ENCODE measurements at places on chromosomes 11 and 22.

- DNase-seq = peak; percentile 62
Observed at GRCh38 chr11:35088676-35089075, 50.3 kb upstream of the CD44 start.

DNA sequence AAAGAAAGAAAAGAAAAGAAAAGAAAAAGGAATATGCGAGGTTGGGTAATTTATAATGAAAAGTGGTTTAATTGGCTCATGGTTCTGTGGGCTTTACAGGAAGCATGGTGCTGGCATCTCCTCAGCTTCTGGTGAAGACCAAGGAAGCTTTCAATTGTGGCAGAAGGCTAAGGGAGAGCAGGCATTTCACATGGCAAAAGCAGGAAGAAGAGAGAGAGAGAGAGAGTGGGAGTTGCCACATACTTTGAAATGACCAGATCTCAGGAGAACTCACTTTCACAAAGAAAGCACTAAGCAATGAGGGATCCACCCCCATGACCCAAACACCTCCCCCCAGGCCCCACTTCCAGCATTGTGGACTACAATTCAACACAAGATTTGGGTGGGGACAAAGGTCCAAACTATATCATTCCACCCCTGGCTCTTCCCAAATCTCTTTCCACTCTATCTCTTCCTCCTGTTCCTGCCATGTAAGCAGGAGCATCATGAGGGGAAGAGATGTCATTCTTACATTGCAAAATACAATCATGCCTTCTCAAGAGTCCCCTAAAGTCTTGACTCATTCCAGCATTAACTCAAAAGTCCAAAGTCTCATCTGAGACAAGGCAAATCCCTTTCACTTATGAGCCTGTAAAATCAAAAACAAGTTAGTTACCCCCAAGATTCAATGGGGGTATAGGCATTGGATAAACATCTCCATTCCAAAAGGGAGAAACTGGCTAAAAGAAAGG lies 38.9 kb downstream of the LINC01488 start:
- no peak for DNase-seq

GRCh38 chr11:61164606-61165424 lies 3.6 kb upstream of the VPS37C start:
- DNase-seq = no peak

- no peak for DNase-seq
Observed at GRCh38 chr11:27287205-27287604, 75.8 kb downstream of the CCDC34 start.

- no peak for DNase-seq
Observed at GRCh38 chr11:130725421-130726233, 190.7 kb downstream of the SNX19 start.

DNA sequence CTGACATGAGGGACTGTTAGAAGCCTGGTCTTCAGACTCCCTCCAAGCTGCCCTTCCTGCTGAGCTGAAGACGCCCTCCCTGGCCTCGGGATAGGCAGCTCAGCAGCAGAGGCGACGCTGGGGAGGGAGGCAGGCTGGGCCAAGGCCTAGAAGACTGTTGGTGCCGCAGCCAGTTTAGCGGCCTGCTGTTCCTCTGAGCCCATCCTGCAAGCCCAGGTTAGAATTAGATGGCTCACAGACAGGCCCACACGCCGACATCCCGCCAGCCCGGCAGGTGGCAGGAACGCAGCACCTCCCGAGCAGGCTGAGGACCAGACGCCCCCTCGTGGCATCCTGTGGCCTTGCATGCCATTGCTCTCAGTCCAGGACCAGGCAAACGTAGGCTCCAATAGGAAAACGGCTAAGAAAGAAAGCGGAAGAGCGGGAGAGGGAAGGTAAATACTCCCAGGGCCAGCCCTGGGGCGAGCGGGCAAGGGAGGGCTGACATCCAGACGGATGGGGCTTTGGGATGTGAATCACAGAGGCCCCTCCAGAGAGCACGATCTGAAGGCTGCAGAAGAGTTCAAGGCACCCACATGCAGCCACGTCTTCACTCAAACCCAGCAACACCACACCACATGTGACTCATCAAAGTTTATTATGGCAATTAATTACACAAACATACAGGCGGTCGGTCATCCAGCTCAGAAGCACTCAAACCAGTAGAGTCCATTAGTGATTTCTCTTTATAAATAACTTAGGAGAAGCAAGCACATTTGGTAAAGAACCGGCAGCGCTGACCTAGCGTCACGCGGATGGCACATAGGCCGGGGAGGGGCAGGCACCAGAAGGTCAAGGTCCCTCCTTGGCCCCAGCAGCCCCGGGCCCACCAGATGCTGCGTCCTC lies 27.6 kb downstream of the CD5 start:
- peak; percentile 99 for DNase-seq

DNA sequence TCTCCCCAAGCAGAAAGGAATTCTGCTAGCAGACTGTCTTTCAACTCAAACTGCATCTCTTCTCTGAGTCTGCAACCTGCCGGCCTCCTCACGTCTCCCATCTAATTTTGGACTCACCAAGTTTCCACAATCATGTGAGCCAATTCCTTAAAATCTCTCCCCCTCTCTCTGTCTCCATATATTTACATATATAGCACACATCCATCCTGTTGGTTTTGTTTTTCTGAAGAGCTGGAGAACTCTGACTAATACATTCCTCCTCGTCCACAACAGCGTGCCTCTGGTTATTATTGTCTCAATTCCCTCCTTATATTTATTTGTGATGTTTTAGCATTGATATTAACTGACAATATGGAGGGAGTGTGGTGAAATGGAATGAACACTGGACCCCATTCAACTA lies 29.6 kb upstream of the FJX1 start:
- DNase-seq = no peak

DNA sequence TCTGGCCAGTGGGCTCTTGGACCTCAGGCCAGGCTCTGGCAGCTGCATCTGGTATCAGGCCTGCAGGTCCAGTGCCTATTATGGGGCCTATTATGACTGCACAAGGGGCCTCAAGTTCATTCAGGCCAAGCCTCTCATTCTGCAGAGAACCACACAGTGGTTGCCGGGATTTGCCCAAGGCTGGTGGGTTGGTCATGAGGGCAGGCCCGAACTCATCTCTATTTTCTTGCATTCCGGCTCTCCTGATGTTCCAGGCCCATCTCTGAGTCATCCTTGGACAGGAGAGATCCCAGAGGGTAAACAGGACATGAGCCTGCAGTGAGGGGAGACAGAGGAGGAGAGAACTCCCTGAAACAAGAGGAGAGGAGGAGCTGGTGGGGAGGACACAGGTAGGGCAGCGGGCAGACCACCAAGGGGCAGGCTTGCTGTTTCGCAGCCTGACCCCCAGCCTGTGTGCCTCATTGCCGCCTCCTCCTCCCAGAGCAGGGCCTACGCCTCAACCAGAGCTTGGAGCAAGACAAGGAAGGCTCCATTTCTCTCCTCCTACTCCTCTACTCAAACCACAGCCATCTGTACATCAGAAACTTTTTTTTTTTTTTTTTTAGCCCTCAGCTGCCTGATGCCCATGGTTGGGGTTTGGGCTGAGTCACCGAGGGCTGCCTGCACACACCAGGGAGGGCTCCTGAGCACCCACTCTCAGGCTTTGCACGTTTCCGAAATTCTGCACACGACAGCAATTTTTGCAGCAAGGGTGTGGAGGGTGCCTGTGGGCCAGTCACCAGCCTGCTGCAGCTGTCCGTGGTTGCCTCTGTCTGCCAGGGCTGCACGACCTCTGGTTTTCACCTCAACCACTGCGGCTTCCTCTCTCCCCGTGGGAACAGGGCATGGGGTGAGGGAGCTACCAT lies 12.7 kb upstream of the TREH start:
- DNase-seq = peak; percentile 87

DNA sequence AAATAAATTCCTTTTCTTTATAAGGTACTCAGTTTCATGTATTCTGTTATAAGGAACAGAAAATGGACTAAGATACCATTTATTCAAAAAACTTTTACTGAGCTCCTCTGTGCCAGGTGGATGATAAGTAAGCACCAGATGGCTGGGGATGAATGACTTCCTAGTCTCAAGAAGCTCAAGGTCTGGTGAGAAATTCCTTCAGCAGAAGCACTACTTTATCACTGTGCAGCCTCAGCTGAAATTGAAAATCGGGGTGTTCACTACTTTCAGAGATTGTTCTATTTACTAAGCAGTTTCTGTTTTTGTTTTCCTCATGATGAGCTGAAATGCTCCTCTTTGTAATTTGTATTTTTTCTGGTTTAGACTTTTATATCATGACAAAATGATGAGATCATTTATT lies 7.8 kb downstream of the LDHAL6A start:
- no peak for DNase-seq

DNA sequence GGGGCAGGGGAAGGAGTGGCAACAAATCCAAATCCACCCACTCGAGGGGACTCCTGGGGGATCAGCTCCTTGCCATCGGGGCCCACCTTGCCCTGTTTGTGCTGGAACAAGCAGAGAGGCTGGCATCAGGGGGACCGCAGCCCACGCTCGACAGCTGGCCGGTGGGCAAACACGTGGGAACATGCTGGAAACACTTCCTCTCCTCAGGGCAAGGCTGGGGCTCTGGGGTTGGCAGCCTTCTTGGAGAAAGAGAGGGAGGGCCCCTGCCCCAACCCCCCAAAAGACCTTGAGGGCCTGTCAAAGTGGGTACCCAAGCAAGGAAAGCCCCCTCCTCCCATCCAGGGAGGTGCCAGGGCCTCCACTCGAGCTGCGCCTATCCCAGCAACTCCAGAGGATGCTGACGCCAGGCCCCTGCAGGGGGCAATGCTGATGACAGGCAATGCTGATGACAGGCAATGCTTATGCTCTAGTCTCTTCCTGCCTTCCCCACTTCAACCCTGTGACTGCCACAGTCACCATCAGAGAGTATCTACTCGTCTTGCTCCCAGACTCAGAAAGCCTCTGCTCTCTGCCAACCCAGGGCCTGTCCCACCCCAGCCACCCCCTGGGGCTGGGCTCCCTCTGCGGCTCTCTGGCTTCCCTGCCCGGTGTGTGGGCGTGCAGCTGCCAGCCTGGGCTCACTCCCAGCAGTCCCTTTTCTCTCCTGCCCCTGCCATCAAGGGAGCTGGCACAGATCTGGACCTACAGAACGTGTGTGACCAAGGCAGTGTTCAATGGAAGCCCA lies 6.0 kb downstream of the ESS2 start:
- peak; percentile 58 for DNase-seq

DNA sequence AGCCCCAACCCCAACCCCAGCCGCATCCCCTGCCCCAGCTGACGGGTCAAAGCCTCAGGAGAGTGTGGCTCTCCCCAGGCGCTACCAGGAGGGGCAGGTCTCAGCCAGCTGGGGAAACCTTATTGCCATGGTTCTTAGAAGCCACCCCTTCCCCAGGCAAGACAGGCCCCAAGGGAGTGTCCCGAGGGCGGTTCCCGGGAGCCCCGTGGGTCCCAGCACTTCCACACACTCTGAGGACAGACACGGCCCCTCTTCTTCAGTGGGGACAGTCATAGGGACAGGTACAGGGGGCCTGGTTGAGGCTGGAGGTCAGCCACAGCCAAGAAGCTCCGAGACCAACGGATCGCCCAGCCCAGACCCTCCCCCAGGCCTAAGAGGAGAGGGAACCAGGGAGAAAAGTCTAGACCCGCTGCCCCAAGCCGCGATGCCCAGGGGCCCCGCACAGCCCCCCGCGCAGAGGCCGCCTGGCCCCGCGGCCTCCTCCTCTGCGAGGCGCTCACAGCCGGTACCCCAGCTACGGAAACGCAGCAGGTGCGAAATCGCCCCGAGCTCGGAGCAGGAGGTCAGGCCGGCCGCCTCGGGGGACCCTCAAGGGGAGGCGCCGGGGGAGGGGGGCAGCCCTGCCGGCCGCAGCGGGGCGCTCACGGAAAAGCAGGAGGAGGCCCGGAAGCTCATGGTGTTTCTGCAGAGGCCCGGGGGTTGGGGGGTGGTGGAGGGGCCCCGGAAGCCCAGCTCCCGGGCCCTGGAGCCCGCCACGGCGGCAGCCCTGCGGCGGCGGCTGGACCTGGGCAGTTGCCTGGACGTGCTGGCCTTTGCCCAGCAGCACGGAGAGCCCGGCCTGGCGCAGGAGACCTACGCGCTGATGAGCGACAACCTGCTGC lies 2.6 kb downstream of the KLHDC7B start:
- DNase-seq = peak; percentile 91

DNA sequence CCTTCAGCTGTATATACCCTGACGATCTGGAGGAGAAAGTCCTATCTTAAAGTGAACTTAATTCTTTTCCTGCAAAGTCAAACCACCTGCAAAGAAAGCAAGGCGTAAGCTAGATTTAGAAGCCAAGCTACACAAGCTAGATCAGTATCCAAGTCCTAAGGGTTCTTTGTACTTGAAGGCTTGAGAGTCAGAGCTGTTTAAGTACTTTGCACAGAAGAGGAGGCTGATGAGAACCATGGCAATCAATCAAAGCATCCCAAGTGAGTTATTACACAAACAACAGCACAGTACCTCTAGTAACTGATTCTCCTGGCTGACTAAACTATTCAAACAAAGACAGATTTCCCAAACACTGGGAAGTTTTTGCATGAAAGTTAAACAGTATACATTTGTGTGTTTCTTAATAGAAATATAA lies 1.9 kb downstream of the CDON start:
- DNase-seq = no peak

DNA sequence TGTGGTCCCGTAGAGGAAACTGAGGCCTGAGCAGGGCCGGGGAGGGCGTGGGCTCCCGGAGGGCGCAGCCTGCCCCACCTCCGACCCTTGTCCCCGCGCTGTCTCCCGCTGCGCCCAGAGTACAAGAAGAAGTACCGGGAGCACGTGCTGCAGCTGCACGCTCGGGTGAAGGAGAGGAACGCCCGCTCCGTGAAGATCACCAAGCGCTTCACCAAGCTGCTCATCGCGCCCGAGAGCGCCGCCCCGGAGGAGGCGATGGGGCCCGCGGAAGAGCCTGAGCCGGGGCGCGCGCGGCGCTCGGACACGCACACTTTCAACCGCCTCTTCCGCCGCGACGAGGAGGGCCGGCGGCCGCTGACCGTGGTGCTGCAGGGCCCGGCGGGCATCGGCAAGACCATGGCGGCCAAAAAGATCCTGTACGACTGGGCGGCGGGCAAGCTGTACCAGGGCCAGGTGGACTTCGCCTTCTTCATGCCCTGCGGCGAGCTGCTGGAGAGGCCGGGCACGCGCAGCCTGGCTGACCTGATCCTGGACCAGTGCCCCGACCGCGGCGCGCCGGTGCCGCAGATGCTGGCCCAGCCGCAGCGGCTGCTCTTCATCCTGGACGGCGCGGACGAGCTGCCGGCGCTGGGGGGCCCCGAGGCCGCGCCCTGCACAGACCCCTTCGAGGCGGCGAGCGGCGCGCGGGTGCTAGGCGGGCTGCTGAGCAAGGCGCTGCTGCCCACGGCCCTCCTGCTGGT lies 1.9 kb downstream of the NLRP6 start:
- DNase-seq = peak; percentile 95

GRCh38 chr11:18749681-18750319 lies 23.8 kb upstream of the IGSF22 start:
- peak; percentile 96 for DNase-seq

- DNase-seq = peak; percentile 94
Observed at GRCh38 chr11:126355926-126356897, 726 bp downstream of the ST3GAL4 start.

All from osteoblast (primary cell).